ENCODE measurements at places on chromosomes 13 and 19.

DNA sequence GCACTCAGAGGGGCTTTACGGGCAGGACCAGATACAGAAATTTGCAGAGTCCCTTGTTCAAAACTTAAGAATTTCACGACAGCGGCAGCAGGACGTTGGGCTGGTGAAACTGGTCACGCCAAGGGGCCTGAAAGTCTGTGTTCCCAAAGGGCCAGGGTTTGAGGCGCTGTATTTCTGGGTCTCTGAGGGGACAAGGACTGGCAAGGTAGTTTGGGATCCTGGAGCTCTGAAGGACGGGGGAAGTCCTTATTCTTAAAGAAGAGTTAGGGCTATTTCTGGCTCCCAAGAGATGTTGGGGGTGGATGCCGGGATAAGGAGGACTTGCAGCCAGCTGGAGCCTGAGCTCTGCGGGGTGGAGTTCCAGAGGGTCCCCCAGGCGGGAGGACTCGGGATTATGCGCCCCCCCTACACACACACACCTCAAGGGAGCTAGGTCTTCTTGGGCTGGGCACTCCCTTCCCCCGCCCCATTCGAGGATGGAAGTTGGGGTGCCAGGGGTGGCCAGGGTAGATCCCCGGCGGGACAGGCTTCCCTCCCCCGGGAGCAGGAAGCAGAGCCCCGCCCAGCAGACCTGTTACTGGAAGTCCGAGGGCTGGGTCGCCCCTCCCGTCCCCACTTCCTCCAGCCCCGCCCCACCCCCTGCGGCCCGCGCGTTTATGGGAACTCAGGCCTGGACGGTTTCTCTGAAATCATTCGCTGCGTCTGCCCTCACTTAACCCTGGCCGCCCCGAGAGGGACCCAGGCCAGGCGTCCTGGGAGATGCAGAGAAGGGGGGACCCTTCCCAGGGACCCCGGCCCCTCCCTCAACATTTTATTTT lies 5.6 kb downstream of the BCL3 start:
- peak; percentile 50 for DNase-seq

- peak; percentile 49 for DNase-seq
Observed at GRCh38 chr19:43504426-43505185, at the start of gene PHLDB3. TSS of gene PHLDB3 (minus strand) at chr19:43504746. CDS start at chr19:43504118, 628 bp downstream.

DNA sequence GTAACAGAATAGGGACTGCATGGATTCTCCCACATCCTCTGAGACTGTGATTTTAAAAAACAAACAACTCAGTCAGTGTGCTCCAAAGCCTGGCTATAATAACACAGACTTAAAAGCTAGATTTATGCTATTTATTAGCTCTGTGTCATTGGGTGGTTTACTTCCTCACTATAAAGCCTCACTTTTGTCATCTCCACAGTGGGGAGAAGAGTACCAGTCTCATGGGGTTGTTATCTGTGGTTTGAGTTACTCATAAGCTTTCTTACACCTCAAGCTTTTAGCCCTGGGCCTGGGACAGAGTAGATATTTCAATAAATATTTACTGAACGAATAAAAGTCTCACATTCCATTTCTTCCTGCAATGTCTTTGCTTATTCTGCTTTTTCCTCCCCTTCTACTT lies 5.3 kb downstream of the RNASEH2B start:
- no peak for DNase-seq

DNA sequence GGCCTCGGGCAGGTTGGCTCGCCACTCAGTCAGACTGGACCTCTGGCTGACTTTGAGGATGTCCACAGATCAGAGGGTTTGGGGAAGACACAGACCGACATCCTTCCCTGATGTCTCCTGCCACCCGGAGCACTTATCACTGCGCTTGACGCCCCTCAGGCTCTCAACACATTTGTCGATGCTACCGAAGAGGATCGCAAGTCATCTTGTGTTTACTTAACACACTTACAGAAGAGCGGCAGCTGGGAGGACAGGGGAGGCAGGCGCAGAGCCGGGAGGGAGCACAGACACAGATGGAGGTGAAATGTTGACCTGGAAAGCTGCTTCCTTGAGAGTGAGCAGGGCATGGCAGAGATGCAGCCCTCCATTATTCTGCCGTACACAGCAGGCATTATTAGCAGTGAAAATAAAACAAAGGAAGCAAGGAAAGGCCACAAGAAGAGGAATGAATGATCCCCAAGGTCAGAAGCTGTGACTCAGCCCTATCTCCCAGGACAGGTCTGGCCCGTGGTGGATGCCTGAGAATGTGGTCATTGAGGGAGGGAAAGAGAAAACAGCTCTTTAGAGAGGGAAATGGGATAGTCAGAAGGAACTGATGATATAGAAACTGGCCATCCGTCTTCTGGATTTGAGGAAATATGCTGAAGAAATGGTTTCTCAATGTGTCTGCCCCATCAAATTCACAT lies 549.5 kb upstream of the ARGLU1 start:
- no peak for DNase-seq

- no peak for DNase-seq
Observed at GRCh38 chr19:4055209-4055552, 11.5 kb downstream of the ZBTB7A start.

- DNase-seq = no peak
Observed at GRCh38 chr19:53657330-53657729, 25.5 kb downstream of the DPRX start.

GRCh38 chr19:55601084-55601483 lies 996 bp downstream of the ZNF524 start:
- DNase-seq = no peak

DNA sequence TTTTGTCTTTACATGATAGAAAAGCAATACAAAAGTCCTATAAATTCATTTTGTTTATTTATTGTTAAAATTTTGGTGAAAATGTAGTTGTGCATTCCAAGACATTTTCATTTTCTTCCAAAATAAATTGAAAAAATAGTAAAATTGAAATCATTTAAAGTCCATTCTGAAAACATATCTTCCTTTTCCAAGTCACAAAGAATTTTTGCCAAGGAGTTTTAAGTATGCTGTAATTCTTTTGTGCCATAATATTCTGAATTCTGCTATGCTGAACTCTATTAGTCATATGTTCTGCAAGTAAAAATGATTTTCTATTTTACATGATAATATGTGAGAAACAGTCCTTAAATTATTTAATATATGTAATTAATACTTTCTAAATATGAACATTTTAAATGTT lies 879.6 kb upstream of the SLC10A2 start:
- no peak for DNase-seq

DNA sequence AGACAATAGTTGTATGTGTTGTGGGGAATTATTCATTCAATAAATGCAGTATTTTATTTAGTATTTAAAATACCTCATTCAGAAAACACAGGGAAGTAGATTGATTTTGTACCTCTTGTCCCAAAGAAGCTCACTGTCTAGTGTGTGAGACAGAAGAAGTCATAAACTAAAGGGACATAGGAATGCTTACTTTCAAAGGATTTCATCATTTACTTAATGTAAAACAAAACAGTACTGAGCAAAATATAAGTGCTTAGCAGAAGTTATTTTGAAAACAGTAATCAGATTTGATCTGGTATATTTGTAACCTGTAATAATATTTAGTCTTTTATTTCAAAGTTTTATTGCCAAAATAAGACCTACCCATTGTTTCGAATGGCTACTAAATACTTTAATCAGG lies 117.9 kb downstream of the TDRD3 start:
- no peak for DNase-seq

DNA sequence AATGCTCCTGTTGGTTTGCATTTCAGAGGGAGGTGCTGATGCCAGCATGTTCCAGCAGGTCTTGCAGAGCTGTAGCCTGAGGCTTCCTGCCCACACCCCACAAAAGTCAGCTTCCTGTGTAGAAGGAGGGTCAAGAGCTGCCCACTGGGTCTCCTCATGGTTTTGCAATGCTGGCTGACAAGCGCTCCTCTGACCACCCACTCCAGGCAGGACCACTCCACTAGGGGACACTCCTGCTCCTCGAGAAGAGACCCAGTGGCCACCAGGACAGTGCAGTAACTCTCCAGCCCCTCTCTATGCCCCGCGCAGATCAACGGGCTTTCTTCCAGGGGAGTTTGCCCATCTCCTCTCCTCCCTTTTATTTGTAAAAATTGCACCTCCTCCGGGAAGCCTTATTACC lies 72.9 kb upstream of the UQCRFS1 start:
- no peak for DNase-seq

GRCh38 chr13:84607261-84608013 lies 725.2 kb upstream of the SLITRK1 start:
- no peak for DNase-seq

DNA sequence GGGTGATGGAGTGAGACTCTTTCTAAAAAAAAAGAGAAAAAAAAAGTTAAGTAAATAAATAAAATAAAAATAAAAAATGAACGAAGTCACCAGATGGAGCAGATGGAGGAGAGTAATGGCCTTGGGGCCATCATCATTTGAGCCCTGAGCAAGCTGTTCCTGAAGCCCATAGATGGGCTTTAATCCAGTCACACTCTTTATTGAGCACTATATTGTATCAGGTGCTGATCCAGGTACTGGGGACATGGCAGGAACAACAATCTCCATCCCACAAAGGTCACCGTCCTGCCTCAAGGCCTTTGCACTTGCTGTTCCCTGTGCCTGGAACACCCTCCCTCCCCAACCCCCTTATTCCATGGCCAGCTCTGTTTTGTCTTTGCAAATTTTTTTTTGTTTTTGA lies 3.9 kb upstream of the ADAMTS10 start:
- DNase-seq = no peak

DNA sequence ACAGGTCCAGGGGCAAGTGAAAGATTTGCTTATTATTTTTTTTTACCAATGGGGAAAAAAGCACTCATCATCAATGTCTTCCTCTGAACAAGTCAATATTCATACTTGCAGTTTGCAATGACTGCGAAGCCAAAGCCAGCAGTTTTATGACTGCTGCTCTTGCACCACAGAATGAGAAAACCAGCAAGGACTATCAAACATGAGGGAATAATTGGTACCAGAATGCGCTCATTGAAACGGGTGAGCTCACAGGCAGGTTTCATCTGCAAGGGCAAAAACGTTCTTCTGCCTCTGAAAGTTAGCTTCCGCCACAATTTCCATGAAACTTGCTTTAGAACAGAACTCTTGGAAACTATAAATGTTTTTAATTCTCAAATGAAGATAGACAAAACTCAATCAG lies 5.5 kb downstream of the DLEU7 start:
- DNase-seq = no peak

DNA sequence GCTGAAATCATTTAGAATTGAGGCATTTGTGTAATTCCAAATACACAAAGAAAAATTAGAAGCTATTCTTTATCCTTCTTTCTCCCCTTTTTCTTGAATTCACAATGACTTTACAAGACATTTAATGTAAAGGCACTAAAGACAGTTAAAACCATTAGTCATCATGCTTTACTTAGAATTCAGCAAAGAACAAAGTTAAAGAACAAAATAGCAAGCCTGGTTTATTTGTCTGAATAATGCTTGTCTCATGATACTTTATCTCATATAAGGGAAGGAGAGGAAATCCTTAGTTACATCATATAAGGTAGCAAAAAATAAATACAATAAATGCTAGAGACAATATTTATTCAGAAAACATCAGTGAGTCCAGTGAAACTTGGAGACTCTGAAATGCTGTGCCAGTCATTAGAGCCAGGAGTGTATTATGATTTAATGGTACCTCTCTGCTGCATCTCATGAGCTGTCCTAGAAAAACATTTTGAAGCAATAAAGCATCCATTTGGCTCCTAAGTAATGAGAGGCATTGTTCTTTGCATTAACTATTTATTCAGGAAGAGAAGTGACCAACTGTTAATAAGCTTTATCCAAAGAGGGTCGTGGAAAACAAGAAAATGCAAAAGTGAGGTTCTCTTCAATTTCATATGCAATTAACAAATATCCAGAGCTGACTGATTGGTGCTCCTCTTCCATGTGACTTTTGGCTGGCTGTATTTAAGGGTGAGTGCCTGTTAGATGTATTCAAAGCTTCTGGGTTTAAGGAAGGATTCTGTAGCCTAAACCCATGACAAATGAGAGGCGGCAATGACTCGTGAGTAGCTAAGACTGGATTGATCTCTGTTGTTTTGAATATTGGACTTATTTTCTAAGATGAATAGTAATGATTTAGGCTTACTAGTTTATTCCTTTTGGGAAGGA lies 105.0 kb downstream of the DGKH start:
- no peak for DNase-seq

Data from activated CD4-positive, alpha-beta T cell treated with anti-CD3 and anti-CD28 coated beads, Interleukin-2, amount 50 U/mL, for 1 hour (primary cell).